ENCODE measurements at places on chromosomes 1 and 21.

GRCh38 chr1:3999941-4000735 is 100.1 kb upstream of the C1orf174 start:
- DNase-seq: no peak

DNA sequence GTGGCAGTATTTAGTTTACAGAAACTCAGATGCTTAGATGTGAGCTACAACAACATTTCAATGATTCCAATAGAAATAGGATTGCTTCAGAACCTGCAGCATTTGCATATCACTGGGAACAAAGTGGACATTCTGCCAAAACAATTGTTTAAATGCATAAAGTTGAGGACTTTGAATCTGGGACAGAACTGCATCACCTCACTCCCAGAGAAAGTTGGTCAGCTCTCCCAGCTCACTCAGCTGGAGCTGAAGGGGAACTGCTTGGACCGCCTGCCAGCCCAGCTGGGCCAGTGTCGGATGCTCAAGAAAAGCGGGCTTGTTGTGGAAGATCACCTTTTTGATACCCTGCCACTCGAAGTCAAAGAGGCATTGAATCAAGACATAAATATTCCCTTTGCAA is 59.7 kb upstream of the ZNF326 start:
- no peak for DNase-seq

GRCh38 chr1:201482755-201483154 is 13.8 kb upstream of the PHLDA3 start:
- DNase-seq: no peak

GRCh38 chr1:91245435-91245834 is 159.2 kb downstream of the HFM1 start:
- no peak for DNase-seq

DNA sequence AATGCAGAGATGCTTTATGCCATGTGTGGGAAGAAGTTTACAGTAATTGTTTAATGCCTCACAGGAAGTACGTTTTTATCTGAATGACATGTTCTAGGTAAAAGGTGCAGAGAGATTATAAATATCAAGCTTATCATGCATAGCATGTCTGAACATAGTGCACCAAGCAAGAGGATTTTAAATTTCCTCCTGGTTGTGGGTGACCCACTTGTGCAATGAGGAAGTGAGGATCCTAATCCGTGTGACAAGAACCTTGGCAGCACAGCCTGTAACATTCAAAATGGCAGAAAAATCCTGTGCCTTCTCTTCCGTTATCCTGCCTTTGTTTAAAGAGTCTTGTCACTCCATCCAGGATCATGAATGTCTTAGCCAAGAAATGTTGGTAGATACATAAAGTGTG is 75.6 kb downstream of the PLA2G4A start:
- no peak for DNase-seq

DNA sequence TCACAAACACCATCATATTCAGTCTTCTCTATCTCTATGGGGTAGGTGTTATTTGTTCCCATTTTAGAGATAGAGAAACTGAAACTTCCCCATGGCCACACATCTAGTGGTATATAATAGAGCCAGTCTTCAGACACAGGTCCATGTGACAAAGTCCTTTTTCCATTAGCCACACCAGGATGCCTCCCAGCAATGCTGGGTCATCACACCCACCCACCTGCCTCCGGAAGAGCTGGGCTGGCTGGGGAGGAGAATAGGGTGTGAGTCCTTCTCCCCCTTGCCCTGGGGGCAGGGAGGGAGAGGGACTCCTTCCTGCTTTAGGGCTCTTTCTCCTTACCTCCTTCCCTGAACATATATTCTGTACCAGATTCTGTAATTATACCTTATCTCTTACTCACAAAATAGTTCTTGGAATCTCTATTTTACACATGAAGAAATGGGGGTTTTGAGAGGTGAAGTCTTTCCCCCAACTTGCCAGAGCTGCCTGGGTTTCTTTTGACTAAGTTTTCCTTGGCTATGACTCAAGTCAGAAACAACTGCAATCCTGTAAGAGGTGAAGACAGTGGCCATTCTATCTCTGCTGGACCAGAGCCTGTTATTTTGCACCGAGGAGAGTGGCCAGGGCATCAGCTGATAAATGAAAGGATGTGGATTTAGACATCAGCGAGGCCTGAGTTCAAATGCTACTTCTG is 30.0 kb downstream of the SOX13 start:
- peak; percentile 72 for DNase-seq

DNA sequence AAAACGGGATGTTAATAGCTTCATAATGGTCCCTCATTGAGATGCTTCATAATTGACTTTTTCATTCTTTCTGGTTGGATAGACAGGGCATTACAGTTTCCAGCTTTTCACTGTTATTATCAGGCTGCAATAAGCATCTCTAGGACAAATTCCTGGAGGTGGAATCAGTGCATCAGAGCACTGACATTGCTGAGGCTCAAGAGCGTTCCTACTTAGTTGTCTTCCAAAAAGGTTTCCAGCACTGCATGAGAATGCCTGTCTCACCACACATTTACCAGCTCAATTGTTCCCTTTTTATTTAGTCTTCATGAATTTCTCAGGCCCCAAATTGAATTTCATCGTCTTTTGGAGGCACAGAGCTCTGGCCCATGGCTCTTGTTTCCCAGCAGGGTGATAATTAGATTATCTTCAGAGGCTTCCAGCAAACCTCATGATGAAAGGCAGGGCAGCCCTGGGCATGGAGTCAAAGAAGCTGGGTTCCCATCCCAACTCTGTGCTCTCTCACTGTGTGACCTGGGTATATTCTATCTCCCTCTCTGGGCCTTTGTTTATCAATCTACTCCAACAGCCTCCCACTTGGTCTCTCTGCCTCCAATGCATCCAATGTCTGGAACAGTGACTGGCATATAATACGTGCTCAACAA is 451.4 kb downstream of the PTPRU start:
- no peak for DNase-seq

GRCh38 chr1:221718381-221719277 is 23.3 kb downstream of the DUSP10 start:
- DNase-seq: no peak

- no peak for DNase-seq
Measured at GRCh38 chr1:41419584-41420295, 58.5 kb downstream of the FOXO6 start.

- DNase-seq: no peak
Measured at GRCh38 chr1:245475961-245476516, 321.3 kb downstream of the KIF26B start.

DNA sequence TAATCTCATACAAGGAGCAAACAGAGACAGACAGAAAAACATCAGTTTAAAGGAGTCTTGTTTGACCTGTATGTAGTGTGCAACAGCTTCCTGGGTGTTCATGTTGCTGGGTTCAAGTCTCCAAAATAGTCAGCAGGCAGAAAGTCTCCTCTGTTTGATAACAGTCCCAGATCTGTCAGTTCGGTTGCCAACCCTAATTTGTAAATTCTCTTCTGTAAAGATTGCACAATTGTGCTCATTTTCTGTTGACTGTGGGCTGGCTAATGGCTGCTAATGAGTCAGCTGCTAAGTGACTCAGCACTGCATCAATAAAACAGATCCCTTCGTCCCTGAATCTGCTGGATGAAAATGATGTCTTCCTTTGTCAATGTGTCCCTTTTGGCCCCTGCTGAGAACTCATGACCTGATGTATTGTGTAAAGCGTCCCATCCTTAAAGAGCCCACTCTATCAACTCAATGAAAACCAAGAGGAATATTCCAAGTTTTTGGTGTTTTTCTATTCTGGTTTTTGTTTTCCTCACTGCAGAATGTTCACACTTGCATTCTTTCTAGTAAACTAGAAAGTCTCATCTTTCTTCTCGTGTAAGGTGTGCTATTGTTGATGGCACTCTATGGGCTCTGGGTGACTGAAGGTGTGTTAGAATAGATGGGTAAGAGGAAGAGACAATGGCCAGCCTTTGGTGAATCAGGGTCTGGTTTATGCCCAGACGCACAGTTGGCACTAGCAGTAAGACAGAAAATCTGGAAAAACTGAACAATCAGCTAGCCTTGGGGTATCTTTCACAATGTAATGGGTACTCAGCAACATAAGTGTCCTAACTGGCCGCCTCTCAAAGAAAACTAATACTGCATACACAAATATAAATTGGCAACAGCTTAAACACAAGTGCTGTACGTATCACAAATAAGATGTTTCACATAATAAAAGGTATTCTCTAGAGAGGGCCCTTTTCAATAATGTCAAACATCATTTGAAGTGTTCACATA is 75.1 kb upstream of the SIPA1L2 start:
- peak; percentile 81 for DNase-seq

DNA sequence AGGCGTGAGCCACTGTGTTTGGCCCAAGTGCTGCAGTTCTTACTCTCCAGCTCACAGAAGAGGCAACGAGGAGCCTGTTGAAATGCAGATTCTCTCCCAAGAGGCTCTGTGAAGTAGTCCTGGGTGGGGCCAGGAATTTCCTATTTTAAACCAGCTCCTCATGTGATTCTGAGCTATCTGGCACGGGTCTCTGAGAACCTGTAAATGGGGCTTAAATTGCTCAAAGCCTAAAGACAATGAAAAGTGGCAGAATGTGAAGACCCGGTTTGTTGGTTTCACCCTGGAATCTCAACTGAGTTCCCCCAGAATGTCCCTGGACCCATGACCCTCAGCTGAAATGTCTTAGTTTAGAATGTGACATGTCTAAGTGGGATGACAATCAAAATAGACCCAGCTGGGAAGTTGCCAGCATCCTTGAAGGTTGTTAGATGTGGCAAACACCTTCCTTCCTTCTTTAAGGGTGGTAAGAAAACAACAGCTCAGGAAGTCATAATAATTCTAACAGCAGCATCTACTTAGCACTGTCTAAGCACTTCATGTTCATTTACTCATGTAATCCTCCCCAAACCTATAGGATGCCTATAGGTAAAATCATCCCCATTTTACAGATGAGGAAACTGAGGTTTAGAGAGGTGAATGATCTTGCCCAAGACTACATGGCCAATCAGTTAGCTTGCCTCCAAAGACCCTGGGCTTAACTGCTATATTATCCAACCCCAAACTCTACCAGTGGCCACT is 20.9 kb upstream of the ATP5PO start:
- DNase-seq: no peak

DNA sequence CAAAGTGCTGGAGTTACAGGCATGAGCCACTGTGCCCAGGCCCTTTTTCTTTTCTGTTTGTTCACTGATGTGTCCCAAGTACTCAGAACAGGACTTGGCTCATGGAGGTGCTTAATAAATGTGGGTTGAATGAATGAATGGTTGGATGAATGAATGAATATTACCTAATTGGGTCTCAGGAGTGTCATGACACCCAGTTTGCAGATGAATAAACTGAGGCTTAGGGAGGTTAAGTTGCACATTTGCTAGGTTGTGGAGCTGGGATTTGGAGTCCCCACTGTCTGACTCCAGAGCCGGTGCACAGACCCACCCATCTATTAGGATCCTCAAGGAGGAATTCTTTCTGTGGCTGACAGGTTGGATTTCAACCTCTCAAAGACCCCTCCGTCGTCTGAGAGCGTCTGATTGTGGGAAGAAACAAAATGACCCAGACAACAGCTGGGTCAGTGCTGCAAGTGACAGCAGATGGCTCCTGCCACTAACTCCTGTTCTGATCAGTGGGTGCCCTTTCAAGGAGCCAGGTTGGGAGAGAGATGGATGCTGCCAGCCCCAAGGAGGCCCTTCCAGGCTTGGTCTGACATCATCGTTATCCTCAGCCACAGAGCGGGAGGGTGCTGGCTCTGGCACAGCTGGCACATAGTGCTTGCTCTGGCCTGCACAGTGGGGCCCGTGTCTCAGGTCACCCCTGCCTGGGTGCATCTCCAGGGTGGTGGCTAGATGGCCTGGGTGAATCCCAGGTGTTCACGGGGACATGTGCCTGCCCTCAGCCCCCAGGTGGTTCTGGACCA is 24.2 kb downstream of the ARHGEF10L start:
- no peak for DNase-seq

GRCh38 chr1:160951443-160952128 is 3.0 kb downstream of the ITLN2 start:
- DNase-seq: peak; percentile 66

DNA sequence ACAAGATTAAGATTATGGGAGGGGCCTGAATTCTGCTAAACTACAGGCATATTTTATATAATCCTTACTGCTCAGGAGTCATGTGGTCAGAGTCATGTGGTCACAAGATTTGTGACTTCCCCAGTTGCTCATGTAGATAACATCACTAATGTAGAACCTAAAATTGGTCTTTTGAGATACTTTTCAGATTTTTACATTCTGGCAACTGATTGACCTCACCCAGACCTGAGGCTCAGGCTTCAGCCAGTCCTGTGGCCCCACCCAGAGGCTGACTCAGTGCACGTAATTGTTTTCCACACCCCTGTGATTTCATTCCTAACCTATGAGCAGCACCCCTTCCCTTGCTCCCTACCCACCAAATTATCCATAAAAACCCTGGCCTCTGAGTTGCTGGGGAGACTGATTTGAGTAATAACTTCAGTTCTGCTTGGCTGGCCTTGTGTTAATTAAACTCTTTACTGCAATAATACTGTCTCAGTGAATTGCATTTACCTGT is 41.7 kb upstream of the ZNF326 start:
- peak; percentile 99 for DNase-seq

DNA sequence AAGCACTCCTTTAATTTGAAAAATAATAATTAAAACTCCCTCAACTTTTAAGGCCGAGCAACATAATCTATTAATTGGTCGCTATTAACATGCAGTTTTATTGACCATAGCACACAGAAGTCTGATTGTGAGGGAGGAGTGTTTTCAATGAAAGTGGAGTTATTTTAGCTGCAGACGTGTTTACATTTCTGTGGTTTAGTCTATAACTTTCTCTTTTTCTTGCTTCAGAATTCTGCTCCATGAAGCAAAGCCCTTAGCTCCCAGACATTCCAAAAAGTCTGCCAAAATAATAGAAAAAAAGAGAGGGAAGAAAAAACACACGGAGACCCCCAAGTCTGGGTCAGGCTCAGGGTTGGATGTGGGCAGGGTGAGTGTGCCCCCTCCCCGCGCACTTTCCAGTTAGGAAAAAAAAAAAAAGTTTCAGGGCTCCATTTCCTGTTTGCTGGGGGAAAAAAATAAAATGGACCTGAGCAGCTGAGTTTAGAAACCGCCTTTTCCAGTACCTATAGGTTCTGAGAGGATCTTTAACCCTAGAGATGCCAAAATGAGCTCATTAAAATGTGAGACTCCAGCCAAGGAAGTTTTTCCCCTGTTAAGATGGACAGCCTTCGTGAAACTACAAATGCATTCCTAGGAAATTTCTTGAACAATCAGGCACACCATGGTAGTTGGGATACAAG is 143.7 kb upstream of the ETS2 start:
- DNase-seq: no peak

DNA sequence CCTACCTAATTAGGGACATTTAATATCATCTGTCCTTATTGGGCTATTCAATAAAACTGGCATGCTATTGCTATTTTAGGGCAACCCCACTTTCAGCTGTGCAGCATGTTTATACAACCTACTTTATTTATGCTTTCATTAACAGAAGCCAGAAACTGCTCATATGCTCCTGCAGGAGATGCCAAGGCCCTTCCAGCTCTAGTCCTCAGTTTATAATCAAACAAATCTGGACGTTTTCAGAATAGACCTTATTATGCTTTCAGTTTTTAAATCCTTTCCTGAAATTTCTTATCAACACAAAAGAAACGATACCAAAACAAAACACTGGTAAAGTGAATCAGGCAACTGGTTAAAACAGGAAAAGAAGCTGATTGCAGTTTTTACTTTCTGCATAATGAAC is 53.2 kb downstream of the PTGS2 start:
- DNase-seq: no peak

- peak; percentile 99 for DNase-seq
Measured at GRCh38 chr1:248821101-248821500, 4.6 kb downstream of the SH3BP5L start.

GRCh38 chr1:114342376-114342775 is 168.6 kb downstream of the TRIM33 start:
- no peak for DNase-seq

GRCh38 chr1:227004796-227005195 is 64.7 kb downstream of the COQ8A start:
- no peak for DNase-seq

GRCh38 chr1:25030674-25031589 is 100.9 kb upstream of the RUNX3 start:
- no peak for DNase-seq
